MCF 10A (cell line): ENCODE measurements at places on chromosomes 13 and 19. TPM values are rescaled to one million over a fixed set of nuclear protein-coding genes. Genes with fewer than 3 reads are reported as not detected.

The SIGLEC8 gene
- total RNA-seq, result not detected in 2 replicates

- DNase-seq, result peak; percentile 57
These were observed at the start of gene GJA3 for GRCh38 chr13:20160306-20161274. Gene GJA3 (minus strand): TSS chr13:20161052. CDS start chr13:20143288, 17,764 bp downstream.

GRCh38 chr19:5178841-5179240, 161.8 kb downstream of the PTPRS start:
- no peak for DNase-seq

DNA sequence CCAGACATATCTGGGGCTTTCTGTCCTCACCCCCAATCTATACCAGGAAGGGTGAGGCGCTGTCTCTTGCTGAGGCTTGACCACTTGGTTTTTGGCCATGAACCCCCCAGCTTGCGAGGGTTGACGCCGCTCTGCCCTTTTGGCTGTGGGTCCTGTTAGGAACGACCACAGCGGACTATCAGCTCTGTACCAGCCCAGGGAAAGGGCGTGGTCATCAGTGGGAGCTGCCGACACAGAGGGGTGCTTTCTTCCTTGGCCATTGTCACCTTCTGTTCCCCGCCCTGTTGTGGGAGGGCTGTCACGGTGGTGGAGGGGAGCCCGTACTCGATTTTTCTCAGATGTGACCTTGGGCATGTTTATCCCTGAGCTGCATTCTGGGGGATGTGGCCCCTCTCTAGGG, 5.7 kb downstream of the DCAF15 start:
- no peak for DNase-seq

GRCh38 chr19:28977826-28978225, 235.1 kb downstream of the UQCRFS1 start:
- no peak for DNase-seq

DNA sequence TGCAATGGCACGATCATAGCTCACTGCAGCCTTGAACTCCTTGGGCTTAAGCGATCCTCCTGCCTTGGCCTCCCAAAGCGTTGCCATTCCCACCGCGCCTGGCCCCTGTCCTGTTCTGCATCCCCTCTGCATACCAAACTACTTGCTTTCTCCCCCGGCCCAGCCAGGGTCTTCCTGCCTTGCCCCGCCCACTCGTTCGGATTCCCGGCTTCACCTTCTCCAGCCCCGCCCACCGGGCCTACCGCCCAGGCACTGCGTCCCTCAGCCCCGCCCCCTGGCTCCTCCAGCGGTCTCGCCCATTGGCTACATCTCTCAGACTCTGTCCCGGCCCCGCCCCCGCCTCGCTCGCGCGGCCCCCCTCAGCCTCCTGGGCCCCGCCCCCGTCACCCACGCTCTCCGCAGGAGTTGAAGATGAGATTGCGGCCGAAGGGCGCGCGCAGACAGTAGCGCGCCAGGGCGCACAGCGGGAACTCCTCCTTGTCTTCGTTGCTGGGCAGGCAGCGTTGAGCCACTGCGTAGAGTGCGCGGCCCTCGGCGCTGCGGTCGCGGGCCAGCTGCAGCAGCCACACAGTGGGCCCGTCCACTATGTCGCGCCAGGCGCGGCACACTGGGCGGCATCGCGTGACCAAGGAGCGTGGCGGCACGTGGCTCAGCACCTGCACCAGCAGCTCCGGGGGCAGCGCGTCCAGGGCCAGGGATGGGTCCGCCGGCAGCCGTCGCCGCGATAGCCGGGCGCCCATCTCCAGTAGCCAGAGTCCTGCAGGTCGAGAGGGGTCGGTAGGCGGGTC, 19.0 kb downstream of the MRPS12 start:
- no peak for DNase-seq

GRCh38 chr13:47184321-47184720, 287.5 kb upstream of the HTR2A start:
- no peak for DNase-seq

The TMEM59L gene
- 0.33 and 0.64 TPM in 2 replicates for total RNA-seq

DNA sequence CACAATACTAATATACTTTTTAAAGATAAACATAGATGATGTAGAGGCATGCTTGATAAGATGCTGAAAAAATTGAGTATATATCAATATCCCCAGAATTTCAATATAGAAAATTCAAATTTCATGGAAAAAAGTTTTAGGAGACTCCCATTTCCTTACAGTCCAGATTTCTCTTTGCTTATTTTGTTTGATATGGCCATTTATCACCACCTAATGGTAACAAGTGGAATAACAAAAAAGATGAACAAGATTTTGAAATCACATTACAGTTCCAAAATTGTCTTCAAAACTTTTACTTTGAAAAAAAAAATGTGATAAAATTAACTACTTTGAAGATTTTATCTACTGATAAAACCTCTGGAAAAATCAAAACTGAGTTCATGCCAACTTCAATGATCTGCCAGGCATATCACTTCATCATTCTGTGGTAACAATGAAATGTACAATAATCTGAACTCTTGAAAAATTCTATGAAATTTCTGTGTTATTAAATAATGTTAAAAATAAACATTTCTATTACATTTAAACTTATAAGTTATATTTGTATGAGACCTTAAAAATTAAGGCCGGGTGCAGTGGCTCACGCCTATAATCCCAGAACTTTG, 17.5 kb downstream of the MIPEP start:
- peak; percentile 56 for DNase-seq

- no peak for DNase-seq
These were observed 19.0 kb upstream of the SPRY2 start for GRCh38 chr13:80359778-80360452.

The U2AF1L4 gene
- total RNA-seq, result 32.0 and 37.5 TPM in 2 replicates

DNA sequence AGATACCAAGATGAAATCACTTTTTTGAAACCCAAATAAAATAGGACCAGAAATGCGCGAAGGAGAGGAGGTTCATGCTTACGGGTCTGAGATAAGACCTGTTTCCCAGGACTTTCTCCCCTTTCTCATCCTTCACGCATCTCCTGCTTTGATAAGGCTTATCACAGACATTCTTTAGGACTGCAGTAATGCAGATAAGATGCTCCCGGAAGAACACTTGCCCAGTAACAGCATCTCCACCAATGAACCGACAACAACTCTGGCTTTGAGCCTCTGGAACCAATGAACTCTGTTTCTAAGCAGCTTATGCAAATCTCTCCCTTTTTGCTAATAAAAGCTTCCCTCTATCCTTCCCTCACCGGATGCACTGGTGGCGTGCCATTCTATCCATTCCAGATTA, 783.4 kb upstream of the ARGLU1 start:
- no peak for DNase-seq

DNA sequence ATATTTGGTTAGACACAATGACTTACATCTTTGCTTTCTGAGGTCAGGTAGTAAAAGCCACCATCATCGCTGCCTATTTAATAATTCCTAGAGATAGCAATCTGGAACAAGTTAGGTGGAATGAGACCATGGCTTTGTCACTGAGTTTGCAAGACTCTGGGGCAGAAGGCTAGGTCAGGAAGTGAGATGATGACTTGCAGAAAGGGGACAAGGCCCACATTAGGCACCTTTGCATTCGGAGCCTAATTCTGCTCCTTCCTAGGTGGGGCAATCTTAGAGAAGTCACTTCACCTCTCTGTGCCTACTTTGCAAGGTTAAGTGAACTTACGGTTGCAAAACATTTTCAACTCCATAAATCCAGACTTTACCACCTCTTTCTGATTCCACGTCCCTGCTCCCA, 10.3 kb downstream of the EDDM13 start:
- no peak for DNase-seq

DNA sequence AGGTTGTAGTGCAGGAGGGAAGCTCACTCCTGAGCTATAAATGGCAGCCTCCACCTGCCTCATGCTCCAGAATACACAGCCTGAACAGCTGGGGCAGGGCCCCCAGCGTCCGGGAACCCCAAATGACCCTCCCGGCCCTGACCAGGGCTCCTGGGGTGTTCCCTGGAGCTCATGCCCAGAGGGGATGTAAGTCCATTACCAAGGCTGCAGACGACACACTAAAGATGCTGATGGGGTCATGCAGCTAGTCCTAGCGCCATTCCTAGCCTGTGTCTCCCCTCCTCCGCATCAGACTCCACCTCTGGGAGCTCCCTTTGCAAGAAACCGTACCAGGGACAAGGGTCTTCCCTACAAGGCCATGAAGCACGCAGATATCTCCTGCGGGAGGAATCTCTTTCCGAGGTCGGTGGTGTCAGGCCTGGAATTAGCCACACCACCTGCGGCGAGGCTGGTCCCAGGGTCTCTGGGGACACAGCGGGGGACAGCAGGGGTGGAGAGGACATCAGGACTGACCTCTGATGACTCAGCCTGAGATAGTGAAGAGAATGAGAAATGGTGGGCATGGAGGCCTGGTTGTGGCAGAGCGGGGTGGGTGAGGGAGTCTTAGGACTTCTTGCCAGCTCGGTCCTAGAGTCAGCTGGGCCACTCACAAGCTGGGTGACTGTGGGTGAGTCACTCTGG, 11.9 kb upstream of the TPM4 start:
- DNase-seq, result no peak

- no peak for DNase-seq
These were observed 37.7 kb downstream of the GPR42 start for GRCh38 chr19:35408284-35409171.

DNA sequence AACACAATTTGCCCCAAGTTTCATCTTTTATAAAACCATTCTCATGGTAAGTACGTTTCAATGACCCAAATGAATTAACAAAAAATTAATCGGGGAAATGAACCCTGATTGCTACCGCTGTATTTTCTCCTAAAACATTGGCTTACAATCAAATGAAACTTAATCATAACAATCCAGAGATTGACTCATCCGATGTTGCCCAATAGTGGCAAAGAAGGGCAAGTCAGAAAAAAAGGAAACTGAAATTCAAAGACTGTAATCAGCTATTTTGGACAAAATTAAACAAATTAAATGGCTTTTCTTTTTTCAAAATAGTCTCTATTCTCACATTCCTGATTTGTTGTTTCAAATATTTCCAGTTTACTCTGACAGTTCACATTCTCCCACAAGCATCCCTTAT, 3.9 kb upstream of the ACOD1 start:
- peak; percentile 86 for DNase-seq

GRCh38 chr19:39112338-39112890, 13.2 kb upstream of the PAK4 start:
- DNase-seq, result peak; percentile 96

GRCh38 chr13:49357694-49358093, 86.2 kb downstream of the CAB39L start:
- DNase-seq, result no peak

DNA sequence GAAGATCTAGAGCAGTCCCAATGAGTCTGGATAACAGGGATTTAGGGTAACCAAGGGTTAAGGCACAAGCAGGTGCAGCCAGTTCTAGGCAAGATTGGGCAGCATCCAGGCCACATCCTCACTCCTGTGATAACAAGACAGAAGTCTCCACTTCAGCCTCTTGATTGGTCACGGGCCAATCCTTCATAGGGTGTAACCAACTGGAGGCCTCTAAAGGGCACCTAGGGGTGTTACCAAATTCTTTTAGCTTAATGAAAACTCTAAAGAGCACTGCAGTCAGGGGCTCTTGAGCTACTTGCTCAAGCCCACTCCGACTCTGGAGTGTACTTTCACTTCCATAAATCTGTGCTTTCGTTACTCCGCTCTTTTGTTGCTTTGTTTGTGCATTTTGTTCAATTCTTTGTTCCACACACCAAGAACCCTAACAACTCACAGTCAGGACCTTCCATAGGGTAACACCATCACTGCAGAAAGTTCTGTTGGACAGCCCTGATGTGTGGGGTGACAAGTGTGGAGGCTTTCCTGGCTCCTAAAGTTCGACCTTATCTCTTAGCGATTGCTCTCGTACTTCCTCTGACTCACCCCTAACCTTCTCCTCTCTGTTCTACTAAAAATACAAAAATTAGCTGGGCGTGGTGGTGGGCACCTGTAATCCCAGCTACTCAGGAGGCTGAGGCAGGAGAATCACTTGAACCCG, 36.1 kb downstream of the ZSWIM9 start:
- no peak for DNase-seq

DNA sequence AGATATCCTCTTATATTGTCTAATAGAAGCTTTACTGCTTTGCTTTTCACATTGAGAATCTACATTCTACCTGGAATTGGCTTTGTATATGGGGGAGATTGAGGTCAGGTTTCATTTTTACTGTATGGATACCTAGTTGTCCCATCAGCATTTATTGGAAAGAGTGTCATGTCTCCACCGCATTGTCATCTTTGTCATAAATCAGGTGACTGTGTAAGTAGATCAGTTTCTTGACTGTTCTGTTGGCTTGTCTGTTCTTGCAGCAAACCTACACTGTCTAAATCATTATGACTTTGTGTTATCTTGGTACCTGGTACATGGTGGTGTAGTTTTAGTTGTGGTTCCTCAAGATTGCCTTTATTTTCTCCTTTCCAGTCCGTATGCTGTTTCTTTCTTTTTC, 5.8 kb downstream of the URI1 start:
- no peak for DNase-seq
